ENCODE measurements at places on chromosomes 1 and 21.
A peak's percentile ranks its signal among the peaks of the same experiment; 100 is the strongest.

DNA sequence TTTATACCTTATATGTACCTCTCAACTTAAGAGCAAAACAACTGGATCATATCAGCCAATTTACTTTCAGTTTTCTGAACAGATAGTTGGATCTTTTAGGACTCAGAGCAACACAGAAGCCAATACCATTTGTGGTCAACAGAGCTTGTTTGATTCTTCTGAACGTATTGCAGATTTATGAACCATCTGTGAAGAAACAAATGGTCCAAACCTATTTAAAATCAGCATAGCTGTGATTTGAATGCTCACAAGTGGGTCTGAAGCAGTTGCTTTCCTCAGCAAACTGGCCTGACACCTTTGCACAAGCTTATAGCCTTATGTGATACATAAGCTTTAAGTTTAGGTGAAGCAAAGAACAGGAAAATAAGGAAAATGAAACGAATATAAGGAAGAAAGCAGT is 147.6 kb downstream of the LRRIQ3 start:
- DNase-seq, result no peak

DNA sequence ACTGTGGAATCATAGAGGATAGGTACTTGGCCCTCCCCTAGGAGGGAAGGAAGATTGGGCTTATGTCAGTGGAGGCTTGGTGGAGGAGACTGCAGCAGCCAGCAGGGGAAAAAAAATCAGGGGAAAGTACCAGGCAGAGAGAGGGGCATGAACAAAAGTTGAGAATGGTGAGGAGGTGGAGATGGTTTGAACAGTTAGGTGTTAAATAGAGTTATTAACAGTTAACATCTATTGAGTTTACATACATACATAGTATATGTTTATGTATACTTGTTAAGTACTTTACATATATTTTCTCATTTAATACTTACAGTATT is 136.5 kb upstream of the HNRNPU start:
- DNase-seq, result no peak

DNA sequence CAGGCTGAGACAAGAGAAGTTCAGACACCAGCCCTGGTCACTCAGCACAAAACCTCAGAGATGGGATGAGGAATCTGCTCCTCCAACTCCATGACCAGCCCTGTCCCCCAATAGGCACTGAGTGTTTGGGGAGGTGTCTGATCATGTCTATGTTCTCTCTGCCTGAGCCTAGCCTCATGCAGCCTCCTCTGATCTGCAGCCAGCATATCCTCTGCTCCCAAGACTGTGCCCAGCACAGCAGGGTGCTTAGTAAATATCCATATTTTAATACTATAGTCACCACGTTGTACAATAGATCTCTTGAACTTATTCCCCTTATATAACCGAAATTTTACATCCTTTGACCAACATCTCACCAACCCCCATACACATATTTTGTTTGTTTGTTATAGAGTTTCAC is 202.9 kb downstream of the MATN1 start:
- DNase-seq, result no peak

DNA sequence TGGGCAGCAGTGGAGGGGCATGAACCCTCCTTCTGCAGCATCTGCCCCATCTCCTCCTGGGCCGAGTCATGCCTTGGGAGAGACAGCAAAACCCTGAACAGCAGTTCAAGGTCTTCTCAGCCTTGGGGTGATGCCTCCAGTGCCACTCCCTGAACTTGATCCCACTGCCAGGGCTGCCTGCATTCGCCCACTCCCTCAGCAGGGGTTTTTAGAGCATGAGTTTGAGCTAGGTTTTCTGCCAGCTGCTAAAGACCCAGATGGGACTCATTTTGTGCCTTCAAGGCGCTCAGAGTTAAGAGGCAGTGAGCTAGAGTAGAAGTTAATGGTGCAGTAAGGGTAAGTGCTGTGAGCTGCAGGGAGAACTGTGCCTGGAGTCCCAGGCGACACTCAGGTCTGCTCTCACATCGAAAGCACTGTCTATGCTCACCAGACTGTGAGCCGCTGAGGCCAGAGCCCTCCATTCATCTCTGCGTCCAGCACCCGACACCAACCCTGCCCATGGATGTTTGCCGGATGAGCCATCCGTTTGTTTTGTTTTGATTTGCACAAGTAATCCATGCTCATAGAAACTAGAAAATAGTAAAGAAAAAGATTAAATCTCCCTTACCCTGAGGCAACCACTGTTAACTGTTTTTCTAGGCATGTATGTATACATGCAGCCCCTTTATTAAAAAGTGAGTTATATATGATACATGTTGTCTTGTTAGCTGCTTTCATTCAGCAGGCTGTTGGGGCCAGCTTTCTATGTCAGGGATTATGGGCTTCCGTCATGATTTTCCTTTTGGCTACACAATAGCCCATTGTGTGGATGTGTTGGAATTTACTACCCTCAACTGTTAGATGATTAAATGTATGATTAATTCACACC is 67.8 kb downstream of the VPS26C start:
- DNase-seq, result peak; percentile 28

DNA sequence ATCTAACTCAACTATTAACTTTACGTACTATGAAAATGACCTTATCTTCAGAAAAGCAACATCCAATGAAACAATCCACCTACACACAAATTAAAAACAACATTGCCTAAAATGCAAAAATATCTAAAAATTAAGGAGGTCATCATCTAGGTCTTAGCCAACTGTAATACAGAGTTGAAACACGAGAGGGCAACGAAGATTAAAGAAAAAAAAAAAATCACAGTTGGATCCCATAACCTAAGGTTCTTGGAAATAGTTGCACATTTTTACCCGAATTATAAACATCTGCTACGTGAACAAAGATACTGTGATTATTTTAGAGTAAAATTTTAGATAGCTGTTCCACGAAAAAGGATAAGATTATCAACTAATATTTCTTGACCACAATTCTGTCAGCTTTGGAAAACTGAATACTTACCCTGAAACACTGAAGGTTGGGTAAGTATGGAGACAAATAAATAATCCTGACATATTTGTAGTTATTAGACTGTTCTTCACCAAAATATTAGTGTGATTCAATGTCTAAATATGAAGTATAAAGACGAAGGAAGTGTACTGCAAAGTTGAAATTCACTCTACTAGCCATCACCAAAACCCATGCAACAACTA is 88.0 kb upstream of the AK4 start:
- no peak for DNase-seq

Data from right kidney (tissue), 9 donors.